Nucleus accumbens (tissue), 56 donors: ENCODE measurements at places on chromosomes 12 and 14.

DNA sequence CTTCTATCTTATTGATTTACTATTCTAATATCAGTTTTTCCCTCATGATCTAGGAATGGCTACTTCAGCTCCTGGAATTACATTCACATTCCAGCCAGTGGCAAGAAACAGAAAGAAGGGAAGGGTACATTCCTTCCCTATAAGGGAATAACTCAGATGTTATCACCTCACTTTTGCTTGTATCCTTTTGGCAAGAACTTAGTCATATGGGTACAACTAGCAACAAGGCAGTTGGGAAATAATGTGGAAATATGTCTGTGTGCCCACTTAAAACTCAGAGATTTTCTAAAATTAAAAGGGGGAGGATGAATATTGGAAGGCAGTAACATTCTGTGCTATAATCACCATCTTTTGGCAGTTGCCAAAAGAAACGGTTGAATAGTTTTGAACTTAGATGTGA, 85.6 kb downstream of the MSRB3 start:
- no peak for DNase-seq

DNA sequence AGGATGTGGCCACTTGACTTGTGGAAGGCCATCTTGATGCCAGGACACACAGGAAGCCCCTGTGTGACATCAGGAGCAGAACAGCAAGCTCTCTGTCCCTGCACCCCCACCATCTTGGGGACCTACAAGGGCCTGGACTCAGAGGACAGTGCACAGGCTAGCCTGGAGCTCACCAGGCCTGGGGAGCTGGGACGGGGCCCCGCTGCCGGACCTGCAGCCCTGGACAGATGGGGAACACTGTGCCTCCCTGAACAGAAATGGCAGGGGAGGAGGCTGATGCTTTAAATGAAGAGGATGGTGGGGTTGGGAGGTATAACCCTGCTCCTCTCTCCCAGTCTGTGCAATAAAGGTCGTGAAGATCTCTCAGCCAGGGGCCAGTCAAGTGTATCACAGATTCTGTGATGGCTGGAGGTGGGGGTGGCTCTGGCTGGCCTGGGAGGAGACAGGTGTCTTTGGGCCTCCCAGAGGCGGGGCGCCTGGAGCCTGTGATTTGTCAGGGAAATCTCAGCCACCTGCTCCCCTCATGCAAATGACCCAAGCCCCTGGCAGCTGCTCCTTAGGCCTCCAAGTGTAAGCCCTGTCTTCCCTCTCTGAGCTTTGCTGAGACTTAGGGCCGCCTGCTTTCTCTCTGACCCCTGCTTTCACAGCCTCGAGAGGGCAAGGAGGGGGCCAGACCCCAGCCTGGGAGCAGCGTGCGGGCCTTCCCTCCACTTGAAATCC, 1.1 kb upstream of the GNB3 start:
- DNase-seq: no peak

- no peak for DNase-seq
Measured at GRCh38 chr14:92507174-92507768, 6.3 kb upstream of the RIN3 start.

- no peak for DNase-seq
Measured at GRCh38 chr12:67927324-67927723, 61.9 kb upstream of the IFNG-AS1 start.

DNA sequence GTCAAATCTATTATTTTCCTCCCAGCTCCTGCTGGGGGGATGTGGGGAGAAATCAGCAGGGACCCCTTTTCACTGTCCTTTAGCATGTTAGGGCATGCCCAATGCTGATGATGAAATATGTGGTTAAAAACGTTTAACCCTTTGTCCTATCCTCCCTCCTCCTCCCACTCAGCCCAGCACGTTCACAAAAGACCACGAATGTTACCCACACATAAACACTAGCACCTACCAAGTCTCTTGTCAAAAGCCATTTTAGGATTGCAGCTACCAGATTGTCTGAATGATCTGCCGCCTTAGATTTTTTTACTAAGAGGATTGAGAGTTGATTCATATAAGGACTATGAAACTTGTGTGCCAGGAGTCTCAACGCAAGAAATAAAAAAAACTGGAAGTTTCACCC, 70.4 kb downstream of the TBK1 start:
- no peak for DNase-seq

GRCh38 chr12:19410211-19410610, 29.1 kb upstream of the AEBP2 start:
- no peak for DNase-seq

- DNase-seq: no peak
Measured at GRCh38 chr14:24607635-24608514, 1.6 kb downstream of the GZMH start.

GRCh38 chr12:127811988-127812387, 455.0 kb upstream of the TMEM132C start:
- DNase-seq: no peak

GRCh38 chr12:104958805-104959334, 780 bp upstream of the SLC41A2 start:
- DNase-seq: no peak

- no peak for DNase-seq
Measured at GRCh38 chr14:63045234-63045611, at the start of gene KCNH5. Gene KCNH5 (minus strand): TSS chr14:63045458. CDS start chr14:63045186, 272 bp downstream.

- no peak for DNase-seq
Measured at GRCh38 chr12:114229150-114229549, 176.8 kb downstream of the TBX5 start.

- DNase-seq: no peak
Measured at GRCh38 chr14:71362282-71362681, 455.0 kb downstream of the PCNX1 start.

GRCh38 chr12:125228519-125229260, 163.5 kb downstream of the AACS start:
- DNase-seq: no peak

DNA sequence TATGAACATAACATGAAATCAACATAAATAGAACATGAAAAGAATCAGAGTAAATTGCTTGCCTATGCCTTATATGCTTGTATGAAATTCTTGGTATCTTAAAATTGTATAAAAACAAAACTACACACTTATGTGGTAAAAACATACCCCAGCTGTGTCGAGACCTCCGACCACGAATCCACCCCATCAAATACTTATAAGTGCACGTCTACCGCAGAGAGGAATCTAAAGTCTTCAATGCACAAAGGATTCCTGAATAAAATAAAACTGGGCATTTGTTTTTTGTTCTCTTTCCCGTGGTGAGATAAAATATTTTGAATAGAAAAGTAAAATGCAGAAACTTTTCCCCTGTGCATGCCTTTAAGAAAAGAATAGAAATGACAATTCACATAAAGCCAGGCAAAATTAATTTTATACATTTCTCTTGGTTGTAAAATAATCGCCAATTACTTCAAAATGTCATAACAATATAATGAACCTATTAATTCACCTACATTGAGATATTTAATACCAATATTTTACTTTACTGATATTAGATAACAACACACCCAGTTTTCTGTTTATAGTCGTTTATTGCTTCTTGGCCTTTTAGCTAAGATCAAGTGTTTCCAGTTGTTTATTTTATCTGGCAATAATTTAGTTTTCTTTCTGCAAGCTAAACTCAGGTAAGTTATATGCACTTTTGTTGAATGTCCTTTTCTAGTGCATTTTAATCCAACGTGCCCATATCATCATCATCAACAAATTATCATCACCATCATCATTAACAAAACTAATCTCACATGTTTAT, 1.0 kb downstream of the KLRK1 start:
- no peak for DNase-seq

GRCh38 chr14:93927800-93928145, 629 bp downstream of the FAM181A start:
- no peak for DNase-seq

DNA sequence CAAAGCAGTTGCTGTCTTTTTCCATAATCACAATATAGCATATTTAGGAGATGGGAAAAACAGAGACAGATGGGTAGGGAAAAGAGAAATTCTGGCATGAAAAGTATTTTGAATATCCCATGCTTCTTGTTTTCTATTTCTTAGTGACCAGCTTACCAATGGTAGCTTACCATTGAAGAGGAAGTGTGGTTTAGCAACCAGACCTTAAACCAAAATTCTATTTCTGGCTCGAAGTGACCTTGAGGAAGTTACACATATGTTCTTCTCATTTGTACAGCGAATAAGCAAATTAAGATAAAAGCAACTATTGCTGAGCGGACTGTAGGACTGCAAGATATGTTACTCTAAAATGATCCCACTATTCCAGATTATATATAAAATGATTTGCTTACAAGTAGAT, 82.9 kb downstream of the FGD4 start:
- no peak for DNase-seq

DNA sequence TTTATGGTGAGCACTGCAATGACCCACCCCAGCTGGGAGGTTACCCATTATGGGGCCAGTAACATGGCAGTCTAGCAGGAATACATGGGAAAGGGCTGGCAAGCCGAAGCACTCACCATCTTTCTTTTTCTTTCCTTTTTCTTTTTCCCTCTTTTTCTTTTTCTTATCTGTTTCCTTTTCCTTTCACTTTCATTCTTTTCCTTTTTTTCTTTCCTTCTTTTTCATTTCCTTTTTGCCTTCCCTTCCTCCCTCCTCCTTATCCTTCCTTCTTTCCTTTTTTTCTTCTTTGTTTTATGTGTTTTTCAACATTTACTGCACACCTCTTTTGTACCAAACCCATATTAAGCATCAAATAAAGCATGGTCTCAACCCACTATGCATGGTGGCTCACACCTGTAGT, 501.1 kb downstream of the MED13L start:
- no peak for DNase-seq

- DNase-seq: no peak
Measured at GRCh38 chr12:110794623-110795280, 52.0 kb upstream of the CCDC63 start.

- DNase-seq: no peak
Measured at GRCh38 chr12:93059288-93059687, 130.2 kb upstream of the EEA1 start.

- DNase-seq: no peak
Measured at GRCh38 chr12:58502841-58503240, 417.5 kb downstream of the LRIG3 start.

GRCh38 chr12:110667671-110668070, 21.2 kb downstream of the HVCN1 start:
- DNase-seq: no peak

DNA sequence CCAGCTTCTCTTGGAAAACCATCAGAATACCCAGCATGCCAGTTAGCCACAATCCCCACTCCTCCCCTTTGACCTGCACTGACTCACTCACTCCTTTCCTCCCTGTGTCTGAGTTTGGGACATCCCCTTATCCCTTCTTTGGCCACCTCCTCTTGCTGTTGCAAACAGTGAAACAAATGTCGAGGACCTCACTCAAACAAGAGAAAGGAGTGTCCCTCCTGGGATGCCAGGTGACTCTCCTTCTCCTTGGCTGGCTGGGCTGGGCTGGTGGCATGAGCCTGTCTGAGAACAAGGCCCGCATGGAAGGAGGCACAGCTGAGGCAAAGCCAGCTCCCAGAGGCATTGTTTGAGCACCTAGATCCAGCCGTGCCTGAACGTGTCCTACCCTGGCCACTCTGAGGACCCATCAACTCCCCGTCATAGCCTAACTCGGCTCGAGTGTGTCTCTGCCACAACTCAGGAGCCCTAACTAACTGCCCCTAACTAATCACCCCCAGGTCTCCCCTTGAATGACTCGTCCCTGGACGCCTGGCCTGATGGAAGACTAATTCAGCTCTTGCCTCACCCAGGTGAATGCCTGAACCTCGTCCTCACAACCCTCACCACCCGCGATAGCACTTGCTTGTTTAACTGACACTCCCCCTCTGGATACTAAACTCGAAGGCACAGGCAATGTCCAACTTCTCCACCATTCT, 43.0 kb downstream of the NCOR2 start:
- no peak for DNase-seq

DNA sequence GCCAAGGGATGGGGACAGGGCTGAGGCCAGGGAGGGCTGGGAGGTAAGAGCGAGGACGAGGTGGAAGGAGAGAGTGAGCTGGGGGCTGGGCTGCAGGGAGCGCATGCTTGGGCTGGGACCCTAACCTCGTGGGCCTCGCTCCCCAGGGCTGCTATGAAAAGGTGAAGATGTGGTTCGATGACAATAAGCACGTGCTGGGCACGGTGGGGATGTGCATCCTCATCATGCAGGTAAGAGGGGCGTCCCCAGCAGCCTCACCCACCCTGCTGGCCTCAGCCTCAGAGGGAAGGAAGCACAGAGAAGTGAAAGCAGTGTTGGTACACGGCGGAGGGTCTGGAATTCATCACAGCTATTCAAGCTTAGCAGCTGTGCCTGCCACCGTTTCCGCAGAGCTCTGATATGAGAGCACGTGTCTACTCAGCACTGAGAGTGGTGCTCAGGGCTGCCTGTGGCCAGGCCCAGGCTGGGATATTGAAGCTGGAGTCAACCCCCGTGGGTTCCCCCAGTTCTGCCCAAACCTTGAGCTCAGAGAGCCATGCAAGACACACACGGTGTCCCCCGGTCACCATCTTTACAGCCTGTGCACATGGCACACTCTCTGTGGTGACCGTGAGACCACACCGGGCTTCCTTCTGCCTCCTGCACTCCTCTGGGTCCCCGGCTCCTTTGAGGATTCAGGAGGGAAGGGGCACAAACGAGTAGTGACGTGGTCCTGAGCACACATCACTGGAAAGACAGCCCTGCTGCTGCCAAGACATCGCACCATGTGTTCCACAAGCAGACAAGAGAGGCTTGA, 204.6 kb downstream of the TSPAN9 start:
- DNase-seq: no peak

- no peak for DNase-seq
Measured at GRCh38 chr14:73973497-73973896, 23.4 kb downstream of the COQ6 start.

DNA sequence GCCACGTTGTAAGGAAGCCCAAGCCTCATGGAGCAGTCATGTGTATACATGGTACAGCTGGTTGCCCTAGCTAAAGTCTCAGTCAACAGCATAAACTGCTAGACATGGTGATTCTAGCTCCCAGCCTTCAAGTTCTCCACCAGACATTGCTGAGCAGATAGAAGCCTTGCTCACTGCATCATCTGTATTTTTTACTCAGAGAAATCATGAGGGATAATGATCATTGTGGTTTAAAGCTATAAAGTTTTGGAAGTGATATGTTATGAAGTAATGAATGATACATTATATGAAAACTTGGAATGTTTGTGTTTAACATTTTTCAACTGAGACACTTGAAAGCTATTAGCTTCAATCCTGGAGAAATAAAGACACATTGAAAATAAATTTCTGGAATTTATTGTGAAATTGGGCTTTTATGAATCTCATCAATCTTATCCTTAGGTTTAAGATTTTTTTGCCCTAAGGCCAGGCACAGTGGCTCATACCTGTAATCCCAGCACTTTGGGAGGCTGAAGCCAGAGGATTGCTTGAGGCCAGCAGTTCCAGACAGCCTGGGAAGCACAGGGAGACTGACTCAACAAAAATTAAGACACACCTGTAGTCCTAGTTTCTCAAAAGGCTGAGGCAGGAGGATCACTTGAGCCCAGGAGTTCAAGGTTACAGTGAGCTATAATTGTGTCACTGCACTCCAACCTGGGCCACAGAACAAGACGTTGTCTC, 5.6 kb upstream of the NFATC4 start:
- no peak for DNase-seq

DNA sequence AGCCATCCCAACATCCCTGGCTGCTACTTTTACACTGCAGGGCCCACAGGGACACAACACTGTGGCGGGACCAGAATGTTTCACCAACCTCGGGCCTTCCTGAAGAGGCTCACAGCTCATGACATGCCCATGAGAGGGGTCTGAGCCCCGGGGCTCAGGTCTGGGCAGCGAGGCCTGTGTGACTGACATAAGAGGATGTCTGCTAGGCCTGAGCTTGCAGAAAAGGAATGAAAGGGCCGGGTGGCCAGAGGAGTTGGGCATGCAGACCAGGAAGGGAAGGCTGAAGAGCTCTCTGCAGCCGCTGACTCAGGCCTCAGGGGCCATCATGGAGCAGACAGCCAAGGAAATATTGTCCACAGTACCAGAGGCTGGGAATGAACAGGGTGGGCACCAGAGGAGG, 18.3 kb upstream of the VSX2 start:
- no peak for DNase-seq

- peak; percentile 29 for DNase-seq
Measured at GRCh38 chr12:57621497-57622292, 10.5 kb downstream of the ARHGEF25 start.
